ENCODE measurements at places on chromosomes 11 and 22. TPM values are rescaled to one million over a fixed set of nuclear protein-coding genes. Genes with fewer than 3 reads are reported as not detected.

The KCNQ1 gene
- 0.15 TPM for polyA plus RNA-seq

DNA sequence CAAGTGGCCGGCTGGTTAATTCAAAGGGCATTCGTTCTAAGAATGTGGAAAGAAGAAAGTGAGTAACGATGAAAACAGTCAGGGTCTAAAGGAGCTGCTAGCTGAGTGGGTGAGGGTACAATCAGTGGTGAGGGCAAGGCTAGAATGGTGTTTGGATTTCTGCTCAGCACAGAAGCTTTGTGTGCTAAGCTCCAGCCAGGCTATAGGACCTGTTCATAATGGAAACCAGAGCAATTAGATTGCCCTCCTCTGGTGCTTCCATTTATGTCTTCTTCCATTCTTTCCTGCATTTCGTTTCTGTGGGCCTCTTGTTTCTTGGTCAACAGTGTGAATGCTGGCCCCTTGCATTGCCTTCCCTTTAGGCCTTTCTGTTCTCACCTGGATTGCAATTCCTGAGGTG, 572.9 kb upstream of the CHORDC1 start:
- H3K36me3 ChIP-seq: no peaks in the 10 kb centered on the region
- H3K4me1 ChIP-seq: no peaks in the 10 kb centered on the region
- no peak for DNase-seq

DNA sequence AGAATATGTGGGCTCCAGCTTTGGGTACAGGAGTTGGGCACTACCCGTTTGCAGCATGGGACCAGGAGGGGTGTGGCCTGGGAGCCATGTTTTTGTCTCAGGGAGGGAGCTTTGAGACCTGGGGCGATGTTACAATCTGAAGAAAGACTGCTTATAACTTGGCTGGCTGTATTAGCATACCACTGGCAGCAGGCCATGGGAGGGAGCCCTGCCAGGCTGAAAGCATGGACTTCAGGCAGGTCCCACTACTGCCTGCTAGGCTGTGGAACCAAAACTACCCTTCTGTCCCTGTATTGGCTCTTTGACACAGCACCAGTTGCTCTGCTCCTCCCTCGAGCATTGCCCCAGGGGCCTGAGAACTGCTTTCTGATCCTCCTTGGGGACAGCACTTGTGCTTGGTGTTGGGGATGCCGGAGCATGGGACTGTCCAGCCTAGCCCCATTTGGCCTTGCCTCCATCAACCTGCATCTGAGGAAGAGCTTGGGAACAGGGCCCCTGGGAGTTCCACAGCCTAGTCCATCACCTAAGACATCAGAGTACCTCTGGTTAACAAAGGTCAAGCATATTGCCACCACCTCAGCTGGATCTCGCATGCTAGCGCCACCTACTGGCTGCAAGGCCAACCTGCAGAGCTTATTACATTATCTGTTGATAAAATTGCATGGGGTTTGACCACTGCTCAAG, 217.4 kb downstream of the SBF2 start:
- no peak overlapping the region for H3K4me3 ChIP-seq
- peaks cover 12% of the 10 kb centered on the region for H3K36me3 ChIP-seq
- no peaks in the 10 kb centered on the region for H3K27me3 ChIP-seq
- H3K4me1 ChIP-seq: peaks cover 2% of the 10 kb centered on the region

GRCh38 chr11:45067966-45068365, 78.5 kb upstream of the PRDM11 start:
- H3K4me1 ChIP-seq: no peaks in the 10 kb centered on the region
- no peak overlapping the region for H3K4me3 ChIP-seq
- no peaks in the 10 kb centered on the region for H3K36me3 ChIP-seq
- no peaks in the 10 kb centered on the region for H3K27me3 ChIP-seq

DNA sequence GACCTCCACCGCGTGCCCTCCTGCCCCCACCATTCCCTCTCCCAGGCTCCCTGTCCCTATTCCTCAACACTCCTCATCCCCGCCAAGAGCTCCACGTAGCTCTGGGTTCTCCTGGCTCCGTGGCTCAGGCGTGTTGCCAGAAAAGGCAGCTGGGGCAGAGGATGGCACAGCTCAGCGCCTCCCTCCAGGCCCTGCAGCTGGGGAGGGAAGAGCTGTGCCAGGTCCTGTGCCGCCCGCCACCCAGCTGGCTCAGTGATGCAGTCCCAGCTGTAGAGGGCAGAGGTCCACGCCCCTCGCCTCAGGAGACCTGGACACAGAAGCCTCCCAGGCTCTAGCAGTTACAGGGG, 4.2 kb downstream of the ARHGAP1 start:
- peaks cover 33% of the 10 kb centered on the region for H3K4me1 ChIP-seq
- peak overlapping the region; percentile 53 for H3K27ac ChIP-seq
- H3K27me3 ChIP-seq: no peaks in the 10 kb centered on the region
- no peak for DNase-seq

The APLNR gene
- 0.03 TPM for polyA plus RNA-seq

- H3K36me3 ChIP-seq: no peaks in the 10 kb centered on the region
- no peaks in the 10 kb centered on the region for H3K27me3 ChIP-seq
- H3K27ac ChIP-seq: peak overlapping the region; percentile 96
- DNase-seq: no peak
- no peak overlapping the region for H3K4me3 ChIP-seq
- H3K4me1 ChIP-seq: peaks cover 62% of the 10 kb centered on the region
Measured at GRCh38 chr11:35167426-35167954, 28.5 kb downstream of the CD44 start.

DNA sequence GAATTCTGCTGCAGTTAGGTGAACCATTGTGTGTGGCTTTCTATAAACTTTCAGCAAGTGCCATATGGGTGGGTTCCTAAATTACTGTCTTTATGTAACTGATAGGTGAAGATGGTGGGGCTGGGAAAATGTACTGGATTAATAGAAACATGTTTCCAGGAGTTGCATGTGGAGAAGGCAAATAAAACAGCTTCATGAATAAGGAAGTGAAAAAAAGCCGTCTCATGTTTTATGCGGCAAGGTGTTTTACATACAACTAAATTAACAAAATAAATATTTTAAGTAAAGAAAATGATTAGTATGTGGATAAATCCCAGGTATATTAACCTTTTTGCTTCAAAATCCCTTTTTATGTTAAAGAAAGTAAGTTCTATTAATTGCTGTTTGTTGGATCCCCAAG, 67.2 kb downstream of the EXT2 start:
- H3K36me3 ChIP-seq: no peaks in the 10 kb centered on the region
- no peaks in the 10 kb centered on the region for H3K27me3 ChIP-seq
- no peak overlapping the region for H3K4me3 ChIP-seq
- H3K27ac ChIP-seq: no peak overlapping the region
- DNase-seq: no peak

DNA sequence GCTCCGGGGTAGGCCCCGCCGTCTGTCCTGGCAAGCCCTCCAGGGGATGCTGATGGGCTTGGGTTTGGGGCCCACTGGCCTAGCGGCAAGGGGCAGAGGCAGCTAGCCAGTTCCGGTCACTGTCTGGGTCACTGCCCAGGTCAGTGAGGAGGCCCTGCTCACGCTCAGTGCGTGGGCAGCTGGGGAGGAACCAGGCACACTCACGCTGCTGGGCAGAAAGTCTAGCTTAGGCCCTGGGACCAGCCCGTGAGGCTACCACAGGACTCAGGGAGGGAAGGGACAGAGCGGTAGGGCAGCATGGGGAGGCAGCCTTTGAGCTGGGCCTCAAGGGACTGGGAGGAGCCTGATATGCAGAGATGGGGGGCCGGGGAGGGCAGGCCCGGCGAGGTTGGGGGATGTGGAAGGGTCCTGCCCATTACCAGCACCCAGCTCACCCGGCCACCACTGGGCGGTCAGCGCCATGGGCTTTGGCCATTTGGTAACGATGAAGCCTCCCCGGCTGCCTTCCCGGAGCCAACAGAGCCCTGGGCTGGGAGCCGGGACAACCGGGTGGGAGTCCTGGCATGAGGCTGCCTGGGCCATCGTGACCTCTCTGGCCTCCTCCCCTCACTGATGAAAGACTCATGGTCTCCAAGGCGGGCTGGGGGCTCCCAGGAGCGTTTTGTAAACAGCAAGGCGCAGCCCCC, 14.2 kb downstream of the SHISAL1 start:
- no peaks in the 10 kb centered on the region for H3K4me1 ChIP-seq
- DNase-seq: no peak
- no peak overlapping the region for H3K27ac ChIP-seq
- no peaks in the 10 kb centered on the region for H3K36me3 ChIP-seq
- no peaks in the 10 kb centered on the region for H3K27me3 ChIP-seq

DNA sequence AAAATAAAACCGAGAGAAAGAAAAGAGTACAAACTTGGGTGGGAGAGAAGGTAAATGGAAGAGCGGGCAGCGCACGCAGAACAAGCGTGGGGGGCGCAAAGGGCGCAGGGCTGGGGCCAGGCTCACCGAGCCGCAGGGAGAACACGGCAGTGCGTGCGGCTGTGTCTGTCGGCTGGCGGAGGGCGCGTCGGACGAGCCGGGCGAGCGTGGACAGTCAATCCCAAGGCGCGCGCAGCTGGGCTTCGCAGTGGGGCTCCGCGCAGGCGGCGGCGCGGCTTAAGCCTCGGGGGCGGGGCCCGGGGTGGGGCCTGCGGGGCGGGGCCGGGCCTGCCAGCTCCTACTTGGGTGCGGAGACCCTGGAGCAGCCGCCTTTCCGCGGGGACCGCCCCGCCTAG, at the start of gene UCP2:
Gene UCP2 (minus strand): TSS at position 249 of the 395 bp plus-strand sequence. CDS start 4,465 bp downstream, outside the sequence.
- peak; percentile 95 for DNase-seq
- H3K4me1 ChIP-seq: peaks cover 22% of the 10 kb centered on the region
- H3K4me3 ChIP-seq: peak within 1 kb of the TSS; percentile 70
- H3K27ac ChIP-seq: peak within 1 kb of the TSS; percentile 87
- H3K27me3 ChIP-seq: no peaks in the 10 kb centered on the region

- DNase-seq: no peak
- no peak overlapping the region for H3K4me3 ChIP-seq
- no peaks in the 10 kb centered on the region for H3K4me1 ChIP-seq
- no peaks in the 10 kb centered on the region for H3K36me3 ChIP-seq
- no peaks in the 10 kb centered on the region for H3K27me3 ChIP-seq
Measured at GRCh38 chr22:31120230-31120629, 2.5 kb upstream of the INPP5J start.

DNA sequence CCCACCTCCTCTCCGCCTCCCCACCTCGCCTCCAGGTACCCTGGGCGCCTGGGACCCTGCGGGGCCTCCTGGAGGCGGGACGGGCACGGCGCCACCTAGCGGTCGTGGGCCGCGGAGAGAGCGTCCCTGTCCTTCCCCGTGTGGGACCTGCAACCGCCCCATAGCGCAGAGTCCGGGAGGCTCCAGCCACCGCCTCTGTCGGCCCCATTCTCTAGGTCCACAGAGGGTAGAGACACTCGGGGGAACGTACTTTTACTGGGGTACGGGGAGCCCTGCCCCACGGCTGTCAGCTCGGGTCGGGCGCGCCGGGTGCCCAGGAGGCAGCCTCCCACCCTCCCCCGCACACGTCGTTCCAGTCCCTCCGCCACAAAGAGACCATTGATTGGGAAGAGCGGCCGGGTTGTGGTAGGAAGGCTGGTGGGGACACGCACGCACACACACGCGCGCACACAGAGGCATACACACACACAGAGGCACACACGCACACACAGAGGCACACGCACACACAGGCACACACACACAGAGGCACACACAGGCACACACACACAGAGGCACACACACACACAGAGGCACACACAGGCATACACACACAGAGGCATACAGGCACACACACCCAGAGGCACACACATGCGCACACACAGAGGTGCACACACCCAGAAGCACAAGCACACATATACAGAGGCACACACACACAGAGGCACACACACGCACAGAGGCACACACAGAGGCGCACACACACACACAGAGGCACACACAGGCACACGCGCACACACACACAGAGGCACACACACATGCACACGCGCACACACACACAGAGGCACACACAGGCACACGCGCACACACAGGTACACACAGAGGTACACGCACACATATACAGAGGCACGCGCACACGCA, 12.6 kb upstream of the NECTIN1 start:
- H3K27me3 ChIP-seq: no peaks in the 10 kb centered on the region
- H3K36me3 ChIP-seq: no peaks in the 10 kb centered on the region
- DNase-seq: no peak
- H3K4me3 ChIP-seq: no peak overlapping the region

The ATP5MG gene
- polyA plus RNA-seq: 140 TPM

- no peaks in the 10 kb centered on the region for H3K27me3 ChIP-seq
- no peak for DNase-seq
- H3K27ac ChIP-seq: no peak overlapping the region
Measured at GRCh38 chr11:73189315-73189714, 28.8 kb upstream of the P2RY2 start.

The FGF19 gene
- polyA plus RNA-seq: not detected

DNA sequence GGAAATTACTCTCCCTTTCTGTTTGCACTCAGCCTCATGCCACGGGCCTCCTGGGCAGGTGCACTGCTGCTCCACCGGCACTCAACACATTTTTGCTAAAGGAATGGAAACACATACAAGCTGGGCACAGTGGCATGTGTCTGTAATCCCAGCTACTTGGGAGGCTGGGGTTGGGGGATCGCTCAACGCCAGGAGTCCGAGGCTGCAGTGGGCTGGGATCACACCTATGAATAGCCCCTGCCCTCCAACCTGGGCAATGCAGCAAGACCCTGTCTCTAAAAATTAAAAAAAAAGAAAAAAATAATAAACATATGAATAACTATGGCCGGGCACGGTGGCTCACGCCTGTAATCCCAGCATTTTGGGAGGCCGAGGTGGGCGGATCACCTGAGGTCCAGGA, 30.6 kb downstream of the RRP7A start:
- no peak for DNase-seq
- H3K27ac ChIP-seq: no peak overlapping the region
- H3K4me1 ChIP-seq: no peaks in the 10 kb centered on the region
- no peaks in the 10 kb centered on the region for H3K36me3 ChIP-seq
- no peak overlapping the region for H3K4me3 ChIP-seq

The RIC3 gene
- 1.2 TPM for polyA plus RNA-seq

DNA sequence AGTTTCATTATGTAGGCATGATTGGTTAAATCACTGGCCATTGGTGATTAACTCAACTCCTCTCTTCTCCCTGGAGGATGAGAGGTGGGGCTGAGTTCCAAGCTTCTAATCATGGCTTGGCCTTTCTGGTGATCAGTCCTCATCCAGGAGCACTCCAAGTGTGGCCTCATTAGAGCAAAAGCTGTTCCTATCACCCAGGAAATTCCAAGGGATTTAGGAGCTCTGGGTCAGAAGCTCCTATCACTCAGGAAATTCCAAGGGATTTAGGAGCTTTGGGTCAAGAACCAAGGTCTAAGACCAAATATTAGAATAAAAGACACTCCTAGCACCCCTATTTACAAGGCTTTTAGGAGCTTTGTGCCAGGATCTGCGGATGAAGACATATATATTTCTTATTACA, 168.0 kb upstream of the BDNF start:
- H3K27me3 ChIP-seq: no peaks in the 10 kb centered on the region
- H3K27ac ChIP-seq: no peak overlapping the region
- H3K36me3 ChIP-seq: no peaks in the 10 kb centered on the region
- H3K4me3 ChIP-seq: no peak overlapping the region
- no peaks in the 10 kb centered on the region for H3K4me1 ChIP-seq
- DNase-seq: no peak

GRCh38 chr11:128904656-128905344, 13.6 kb downstream of the KCNJ5 start:
- no peaks in the 10 kb centered on the region for H3K36me3 ChIP-seq
- DNase-seq: peak; percentile 85
- H3K4me3 ChIP-seq: no peak overlapping the region

- no peak overlapping the region for H3K27ac ChIP-seq
- H3K36me3 ChIP-seq: peaks cover 62% of the 10 kb centered on the region
- H3K4me1 ChIP-seq: peaks cover 9% of the 10 kb centered on the region
- no peak for DNase-seq
- no peaks in the 10 kb centered on the region for H3K27me3 ChIP-seq
Measured at GRCh38 chr22:17832665-17833064, 58.4 kb upstream of the BID start.

The OR52B2 gene
- not detected for polyA plus RNA-seq

GRCh38 chr22:36449596-36450175, 31.8 kb downstream of the TXN2 start:
- H3K4me3 ChIP-seq: no peak overlapping the region
- no peaks in the 10 kb centered on the region for H3K36me3 ChIP-seq
- no peak overlapping the region for H3K27ac ChIP-seq
- DNase-seq: no peak
- peaks cover 2% of the 10 kb centered on the region for H3K4me1 ChIP-seq
- no peaks in the 10 kb centered on the region for H3K27me3 ChIP-seq

The POU2F3 gene
- polyA plus RNA-seq: not detected

All from SK-N-SH (cell line).